Activated T-cell treated with anti-CD3 and anti-CD28 coated beads for 1 hour (primary cell): ENCODE measurements at places on chromosomes 7 and 10.

DNA sequence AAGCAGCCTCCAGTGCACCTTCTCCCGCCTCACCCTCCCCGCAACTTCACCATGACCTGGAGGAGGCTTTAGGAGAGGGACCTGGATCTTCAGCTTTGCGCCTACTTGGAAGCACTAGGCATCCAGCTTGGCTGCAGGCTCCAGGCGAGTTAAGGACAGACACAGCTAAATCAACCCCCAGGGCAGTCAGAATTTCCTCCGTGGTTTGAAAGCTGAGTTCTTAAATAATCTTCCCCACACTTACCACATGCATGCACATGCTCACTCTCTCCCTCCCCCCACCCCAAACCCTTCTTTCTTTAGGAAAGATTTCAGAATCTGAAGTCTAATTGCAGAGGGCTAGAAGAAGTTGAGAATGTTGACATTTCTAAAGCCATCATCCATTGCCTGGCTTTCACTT lies 36.7 kb upstream of the LRRC4 start:
- DNase-seq: no peak

DNA sequence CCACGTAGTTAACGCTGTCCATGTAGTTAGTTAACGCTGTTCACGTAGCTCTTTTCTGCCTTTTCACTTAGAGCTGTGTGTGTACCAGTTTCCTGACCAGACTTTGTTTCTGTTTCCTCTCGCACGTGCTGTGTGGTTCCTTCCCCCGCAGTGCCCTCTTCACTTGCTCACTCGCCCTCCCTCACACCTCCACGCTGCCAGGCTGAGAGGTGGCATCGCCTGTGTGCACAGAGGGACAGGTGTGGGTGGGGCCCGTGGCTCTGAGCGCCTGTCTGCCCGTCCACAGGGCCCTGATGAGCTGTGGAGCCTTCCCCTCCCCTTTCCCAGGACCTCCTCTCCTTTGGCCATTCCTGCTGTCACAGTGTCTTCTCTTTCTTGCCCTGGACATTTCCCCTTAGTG lies 30.6 kb downstream of the WDR37 start:
- no peak for DNase-seq

DNA sequence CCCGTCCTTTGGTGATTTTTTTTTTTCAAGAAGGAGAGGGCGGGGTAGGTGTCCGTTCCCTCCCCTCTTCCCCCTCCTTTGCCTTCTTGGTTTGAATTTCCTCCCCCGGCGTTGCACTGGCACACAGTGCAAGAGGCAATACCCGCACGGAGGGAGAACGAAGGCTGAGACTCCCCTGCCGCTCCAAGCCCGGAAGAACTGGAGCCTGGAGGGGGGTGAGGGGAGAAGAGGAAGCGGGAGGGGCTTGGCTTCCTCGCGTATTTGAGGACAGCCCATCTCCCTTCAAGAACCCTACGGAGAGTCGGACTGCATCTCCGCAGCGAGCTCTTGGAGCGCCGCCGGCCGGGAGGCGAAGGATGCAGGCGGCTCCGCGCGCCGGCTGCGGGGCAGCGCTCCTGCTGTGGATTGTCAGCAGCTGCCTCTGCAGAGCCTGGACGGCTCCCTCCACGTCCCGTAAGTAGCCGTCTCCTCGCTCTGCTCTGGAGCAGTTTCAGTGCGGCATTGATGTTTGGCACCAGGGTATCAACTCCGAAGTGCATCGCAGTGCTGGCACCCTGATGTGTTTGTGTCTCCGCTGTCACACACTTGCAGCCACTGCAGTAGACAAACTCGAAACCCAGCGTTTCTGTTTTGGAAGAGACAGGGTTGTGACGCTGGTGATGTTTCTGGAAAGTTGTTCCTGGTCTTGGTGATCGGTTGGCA lies at the start of gene CNTNAP2:
Gene CNTNAP2 (plus strand): TSS at position 281 of the 702 bp plus-strand sequence. CDS start 76 bp downstream, at position 357.
- no peak for DNase-seq

DNA sequence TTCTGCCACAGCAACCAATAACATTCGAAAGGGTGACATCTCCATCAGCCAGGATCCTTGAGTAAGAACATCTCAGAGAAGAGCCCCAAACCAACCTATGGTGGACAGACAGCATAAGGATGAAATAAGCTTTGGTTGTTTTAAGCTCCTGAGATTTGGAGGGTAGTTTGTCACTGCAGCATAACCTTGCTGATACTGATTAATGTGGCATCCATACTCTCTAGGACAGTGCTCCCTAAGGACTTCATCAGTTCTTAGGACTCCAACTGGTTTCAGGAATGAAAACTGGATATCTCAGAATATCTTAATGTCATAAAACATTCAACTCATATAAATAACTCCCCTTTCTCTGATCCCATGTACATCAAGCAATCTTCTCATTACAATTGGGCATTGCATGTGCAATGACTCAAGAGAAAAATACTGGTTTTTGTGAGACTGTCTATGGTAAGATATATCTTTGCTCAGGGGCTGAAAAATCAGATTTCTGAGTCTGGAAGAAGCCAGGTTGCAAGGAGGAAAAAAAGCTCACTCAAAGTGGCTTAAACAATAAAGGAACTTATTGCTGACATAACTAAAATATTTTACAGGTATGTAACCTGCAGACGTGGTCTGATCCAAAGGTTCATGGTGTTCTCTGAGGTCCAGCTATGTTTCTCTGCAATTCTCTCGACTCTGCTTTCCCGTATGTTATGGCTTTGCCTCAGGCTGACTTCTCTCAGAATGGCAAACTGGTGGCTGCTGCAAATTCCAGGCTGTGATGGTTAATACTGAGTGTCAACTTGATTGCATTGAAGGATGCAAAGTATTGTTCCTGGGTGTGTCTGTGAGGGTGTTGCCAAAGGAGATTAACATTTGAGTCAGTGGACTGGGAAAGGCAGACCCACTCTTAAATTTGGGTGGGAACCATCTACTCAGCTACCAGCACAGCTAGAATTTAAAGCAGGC lies 65.7 kb downstream of the RAB11FIP2 start:
- no peak for DNase-seq

DNA sequence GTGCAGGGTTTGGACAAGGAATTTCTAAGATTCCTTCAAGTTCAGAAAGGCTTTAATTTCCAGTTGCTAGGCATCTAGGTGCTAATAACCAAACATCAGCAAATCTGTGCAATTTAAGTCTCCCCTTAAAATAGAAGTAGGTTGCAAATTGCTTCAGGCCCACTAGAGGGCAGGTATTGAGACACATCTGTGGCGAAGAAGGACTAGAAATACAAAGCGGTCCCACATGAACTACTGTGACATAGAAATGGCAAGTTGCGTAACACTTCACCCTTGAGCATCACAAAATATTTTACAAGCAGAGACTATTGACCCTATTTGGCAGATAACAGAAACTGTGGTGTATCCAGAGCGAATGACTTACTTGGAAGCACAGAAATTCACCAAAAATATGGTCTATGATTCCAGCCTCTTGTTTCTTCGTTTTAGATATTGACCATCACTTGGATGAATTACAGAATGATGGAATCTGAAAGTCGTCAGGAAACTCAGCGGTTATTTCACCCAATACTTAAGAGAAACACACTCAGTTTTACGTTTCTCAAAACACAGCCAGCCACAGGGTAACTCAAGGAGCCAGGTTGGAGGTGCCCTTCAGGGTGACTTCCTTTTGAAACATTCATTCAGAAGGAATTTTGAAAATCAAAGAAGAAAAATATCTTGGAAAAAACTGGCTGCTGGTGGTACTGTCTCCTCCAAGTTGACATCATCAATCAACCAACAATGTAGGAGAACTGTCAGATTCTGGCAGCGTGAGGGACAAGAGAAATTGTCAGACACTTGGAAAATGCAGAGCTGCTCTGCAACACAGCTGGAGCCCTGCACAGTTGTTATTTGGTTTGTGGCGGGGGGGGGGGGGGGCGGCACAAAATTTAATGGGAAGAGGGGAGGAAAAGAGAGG lies 256.3 kb upstream of the MINDY3 start:
- no peak for DNase-seq

GRCh38 chr10:45383682-45384330 lies 9.8 kb downstream of the ALOX5 start:
- no peak for DNase-seq

- DNase-seq: no peak
Observed at GRCh38 chr10:36349445-36350078, 707.5 kb upstream of the FZD8 start.

DNA sequence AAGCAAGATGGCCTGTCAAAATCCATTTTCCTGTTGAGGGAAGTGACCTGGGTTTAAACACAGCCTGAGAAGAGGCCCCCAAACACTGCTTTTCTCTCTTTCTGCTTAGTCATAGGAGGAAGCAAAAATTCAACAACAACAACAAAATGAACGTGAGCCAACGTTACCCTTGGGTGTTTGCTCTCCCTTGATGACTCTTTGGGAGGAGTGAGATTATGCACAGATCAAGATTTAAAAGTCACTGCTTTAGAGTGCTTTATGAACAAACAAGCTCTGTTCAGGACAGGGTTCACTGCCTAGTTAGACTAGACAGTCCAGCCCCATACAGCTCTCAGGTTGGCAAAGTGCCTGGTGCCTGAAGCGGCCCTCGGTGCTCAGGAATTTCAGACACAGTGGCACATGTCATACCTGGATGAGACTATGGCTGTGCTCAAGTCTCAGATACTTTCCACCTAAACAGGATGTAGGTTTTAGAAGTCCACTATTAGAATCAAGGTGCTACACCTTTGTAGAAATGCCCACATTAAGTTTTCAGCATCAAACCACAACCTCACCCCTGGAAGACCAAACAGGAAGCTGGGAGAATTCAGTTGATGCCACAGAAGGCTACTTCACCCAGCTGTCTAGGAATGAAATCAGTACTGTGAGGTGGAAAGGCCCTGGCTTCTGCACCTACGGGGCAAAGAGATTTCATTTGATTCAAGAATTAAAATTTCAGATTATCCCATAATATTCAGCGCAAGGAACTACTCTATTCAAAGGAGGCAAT lies 38.7 kb downstream of the DENND11 start:
- DNase-seq: no peak

GRCh38 chr10:42936580-42936979 lies 140.3 kb upstream of the RET start:
- no peak for DNase-seq

DNA sequence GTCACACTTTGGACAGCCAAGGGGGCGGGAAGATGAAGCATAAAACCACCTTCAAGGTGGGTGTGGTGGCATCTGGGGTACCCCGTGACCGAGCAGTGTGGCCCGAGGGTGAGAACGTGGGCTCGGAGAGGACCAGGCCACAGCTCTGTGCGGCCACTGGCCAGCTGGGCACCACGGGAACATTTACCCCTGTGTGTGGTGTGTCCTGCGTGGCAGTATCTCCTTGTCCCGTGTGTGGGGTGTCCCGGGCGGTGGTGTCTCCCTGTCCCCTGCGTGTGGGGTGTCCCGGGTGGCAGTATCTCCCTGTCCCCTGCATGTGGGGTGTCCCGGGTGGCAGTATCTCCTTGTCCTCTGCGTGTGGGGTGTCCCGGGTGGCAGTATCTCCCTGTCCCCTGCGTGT lies 570.3 kb downstream of the DNAJB6 start:
- no peak for DNase-seq

DNA sequence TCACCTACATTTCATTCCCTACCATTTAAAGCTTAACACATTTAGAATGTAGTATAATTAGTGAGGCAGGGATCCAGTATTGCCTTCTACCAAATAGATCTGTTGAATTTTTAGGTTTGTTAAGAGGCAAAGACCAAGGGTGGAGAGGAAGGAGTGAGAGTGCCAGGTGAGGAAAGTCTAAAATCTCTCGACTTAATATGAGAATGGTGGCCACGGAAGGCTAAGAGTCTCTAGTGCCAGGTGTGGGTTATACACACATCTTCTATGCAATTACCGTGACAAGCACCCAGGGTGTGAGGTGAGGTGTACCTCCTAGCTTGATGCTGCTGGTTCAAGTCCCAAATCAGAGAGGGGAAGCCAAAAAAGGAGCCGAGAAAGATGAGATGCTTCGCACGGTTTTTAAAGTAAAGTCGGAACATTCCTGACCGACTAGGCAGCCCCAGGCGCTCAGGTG lies 439 bp downstream of the IQUB start:
- no peak for DNase-seq

- no peak for DNase-seq
Observed at GRCh38 chr10:104509981-104510380, 131.1 kb upstream of the SORCS3 start.

DNA sequence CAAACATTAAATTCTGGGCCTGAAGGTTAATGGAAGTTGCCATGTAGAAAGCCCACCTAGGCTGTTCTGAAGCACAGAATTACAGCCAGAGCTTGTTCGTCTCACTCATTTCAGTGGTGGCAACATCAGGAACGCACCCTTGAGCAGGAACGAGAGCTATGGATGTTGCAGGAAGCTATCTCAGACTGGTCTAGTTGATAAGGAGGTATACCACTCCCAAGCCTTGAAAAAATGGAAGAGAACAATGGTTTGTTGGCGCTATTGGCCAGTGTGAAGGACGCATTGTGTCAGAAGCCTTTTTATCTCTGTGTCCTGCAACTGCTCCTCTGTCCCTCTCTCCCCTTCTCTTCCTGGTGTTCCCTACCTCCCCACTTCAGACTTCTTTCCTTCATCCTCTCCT lies 60.9 kb upstream of the RAPGEF5 start:
- DNase-seq: no peak

DNA sequence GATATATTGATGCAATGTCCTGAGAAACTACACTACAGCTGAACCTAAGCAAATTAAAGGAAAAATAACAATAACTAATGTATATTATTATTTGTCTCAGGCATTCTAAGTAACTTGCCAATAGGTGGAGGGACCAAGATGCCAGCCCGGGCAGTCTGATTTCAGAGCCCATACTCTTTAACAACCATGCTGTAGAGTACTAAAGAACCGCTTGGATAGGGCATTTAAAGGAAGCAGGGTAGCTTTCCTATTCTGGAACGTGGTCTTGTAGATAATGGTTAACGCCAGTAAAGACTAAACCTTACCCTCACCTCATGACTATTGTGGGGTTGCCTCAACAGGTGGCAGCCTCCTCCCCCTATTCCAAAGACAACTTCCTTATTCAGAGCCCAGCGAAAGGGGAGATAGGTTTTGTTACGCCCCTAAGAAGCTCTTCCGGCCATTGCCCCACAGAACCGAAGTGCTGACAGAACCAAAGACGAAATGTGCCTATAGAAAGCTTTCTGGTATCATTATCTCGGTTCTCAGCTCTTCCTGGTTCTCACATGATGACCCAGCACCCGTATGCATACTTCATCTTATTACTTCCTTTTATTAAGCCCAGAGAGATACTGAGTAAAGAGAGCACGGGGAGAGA lies 707 bp upstream of the C1GALT1 start:
- peak; percentile 34 for DNase-seq

DNA sequence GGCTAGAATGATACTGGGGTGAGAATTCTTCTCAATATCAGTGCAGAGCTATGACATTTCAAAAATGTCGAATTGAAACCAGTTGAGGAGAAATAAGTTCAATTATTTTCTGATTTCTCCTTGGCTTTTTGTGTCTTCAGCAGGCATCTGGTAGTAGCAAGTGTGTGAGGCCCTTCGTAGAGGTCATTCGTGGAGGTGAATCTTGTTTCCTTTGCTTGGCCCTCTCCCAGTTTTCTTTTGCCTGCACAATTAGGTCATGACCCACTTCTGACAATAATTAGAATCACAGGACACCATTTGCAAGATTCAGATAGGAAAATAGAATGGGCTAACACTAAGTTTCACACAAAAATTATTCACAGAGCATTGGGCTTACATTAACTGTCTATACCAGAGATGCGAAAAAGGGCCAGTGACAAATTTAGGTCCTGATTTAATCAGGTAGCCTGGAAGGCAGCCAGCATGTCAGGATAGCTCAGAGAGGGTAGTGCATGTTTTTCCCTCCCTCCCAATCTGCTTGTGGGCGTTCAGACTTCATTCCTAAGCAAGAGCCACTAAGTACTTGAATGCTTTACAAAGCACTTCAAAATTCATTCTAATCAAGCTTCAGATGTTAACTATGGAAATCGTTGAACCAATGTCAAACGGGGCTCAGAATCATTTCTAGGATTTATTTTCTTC lies 24.0 kb upstream of the A1CF start:
- DNase-seq: no peak

- DNase-seq: no peak
Observed at GRCh38 chr10:7610651-7611389, 55.9 kb downstream of the ITIH5 start.
